ENCODE measurements at places on chromosomes 4 and X. TPM values are rescaled to one million over a fixed set of nuclear protein-coding genes. Genes with fewer than 3 reads are reported as not detected.

The SPANXD gene
- total RNA-seq: not detected

The ERCC6L gene
- 12.6 TPM for total RNA-seq

The OTC gene
- total RNA-seq: not detected

The C4orf36 gene
- 0.44 TPM for total RNA-seq

The S100P gene
- total RNA-seq: 3.2 TPM

Measured in activated CD8-positive, alpha-beta memory T cell treated with anti-CD3 and anti-CD28 coated beads for 36 hours (primary cell).